AG08396 (cell line): ENCODE measurements at places on chromosomes 12 and 14.

- no peak for DNase-seq
These were observed 73.9 kb upstream of the CAPRIN2 start for GRCh38 chr12:30828686-30829085.

- peak; percentile 46 for DNase-seq
These were observed 7.2 kb downstream of the LGALS3 start for GRCh38 chr14:55136241-55136640.

GRCh38 chr14:52871606-52872005 is 79.2 kb downstream of the FERMT2 start:
- no peak for DNase-seq

- DNase-seq = no peak
These were observed 106.8 kb downstream of the PELI2 start for GRCh38 chr14:56224691-56225681.

DNA sequence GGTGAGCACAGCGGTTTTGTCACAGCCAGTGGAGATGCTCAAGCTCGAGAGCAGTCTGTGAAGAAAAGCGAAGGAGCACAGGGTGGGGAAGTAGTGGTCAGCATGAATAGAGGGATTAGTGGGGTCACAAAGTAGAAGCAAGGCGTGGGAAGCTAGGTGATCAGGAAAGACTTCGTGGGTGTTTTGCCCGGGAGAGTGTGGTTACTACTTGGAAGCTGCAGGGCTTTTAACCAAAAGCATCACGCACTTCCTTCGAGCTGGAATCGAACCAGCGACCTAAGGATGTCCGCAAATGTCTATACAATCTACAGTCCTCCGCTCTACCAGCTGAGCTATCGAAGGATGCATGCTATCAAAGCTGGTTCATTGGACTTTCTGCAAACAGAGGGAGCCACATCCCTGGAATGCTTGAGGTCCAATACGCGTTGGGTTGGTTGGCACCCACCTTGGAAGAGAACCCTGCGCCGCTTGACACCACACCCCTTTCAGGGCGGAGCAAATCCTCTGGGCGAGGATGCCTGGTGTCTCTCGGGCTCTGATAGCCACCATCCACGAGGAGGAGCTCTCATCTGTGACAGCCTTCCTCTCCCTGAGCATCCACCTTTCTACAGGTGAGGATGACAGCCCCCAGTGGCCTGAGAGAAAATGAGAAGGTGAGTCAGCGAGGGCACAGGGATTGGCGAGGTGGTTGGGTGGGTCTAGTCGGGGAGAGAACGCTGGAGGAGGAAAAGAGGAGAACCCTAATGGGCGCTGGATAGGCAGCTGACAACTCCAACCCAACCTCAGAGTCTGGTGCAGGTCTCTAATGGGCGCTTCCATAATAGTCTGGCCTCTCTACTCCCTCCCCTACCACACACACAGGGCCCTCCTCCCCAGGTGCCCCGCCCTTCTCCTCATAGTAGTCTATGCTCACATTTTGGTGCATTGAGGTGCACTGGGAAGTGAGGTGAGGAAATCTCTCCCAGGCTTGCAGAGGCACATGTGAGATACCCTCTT is 16.0 kb upstream of the OR6S1 start:
- DNase-seq = peak; percentile 24

- no peak for DNase-seq
These were observed 226.3 kb downstream of the SPTSSA start for GRCh38 chr14:34235643-34236300.
